ENCODE measurements at places on chromosomes 7 and 10.

- DNase-seq: no peak
These were observed 1.1 kb downstream of the AHR start for GRCh38 chr7:17299483-17299991.

GRCh38 chr10:101062232-101063049 is 652 bp downstream of the KAZALD1 start:
- DNase-seq: peak; percentile 84

- DNase-seq: peak; percentile 7
These were observed 850.9 kb downstream of the LRMDA start for GRCh38 chr10:76282061-76283025.

DNA sequence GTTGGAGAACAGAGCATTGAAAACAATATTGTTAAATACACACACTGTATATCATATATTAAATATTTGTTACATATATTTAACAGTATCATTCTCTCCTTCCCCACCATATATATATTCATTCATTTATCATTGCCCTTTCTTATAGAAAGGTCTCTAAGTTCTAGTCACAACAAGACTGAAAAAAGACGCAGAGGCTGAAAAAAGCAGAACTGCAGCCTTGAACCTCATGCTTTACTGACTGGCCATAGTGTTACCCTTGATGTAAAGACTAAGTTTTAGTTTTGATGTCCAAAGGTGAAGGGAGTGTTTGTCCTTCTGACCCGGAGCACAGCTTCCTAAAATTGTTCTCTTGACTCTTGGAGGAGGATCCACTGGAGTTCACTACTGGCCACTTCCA is 247.9 kb downstream of the PTEN start:
- DNase-seq: no peak

DNA sequence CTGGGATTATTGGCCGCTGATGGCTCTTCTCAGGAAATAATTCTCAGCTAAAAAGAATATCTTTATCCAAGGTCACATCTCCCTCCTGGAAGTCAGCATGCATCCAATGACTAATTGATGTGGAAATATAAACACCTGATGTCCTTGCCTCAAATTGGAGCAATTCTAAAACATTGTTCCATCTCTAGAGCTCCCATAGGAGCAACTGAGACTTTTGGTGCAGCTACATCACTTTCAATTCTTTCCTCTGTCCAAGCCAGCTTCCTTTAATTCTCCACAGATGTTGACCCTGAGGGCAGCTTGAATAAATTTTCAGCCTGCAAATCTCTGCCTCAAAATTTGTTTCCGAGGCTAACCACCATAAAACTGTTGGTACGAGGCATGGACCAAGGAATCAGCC is 43.9 kb upstream of the KCND2 start:
- no peak for DNase-seq

DNA sequence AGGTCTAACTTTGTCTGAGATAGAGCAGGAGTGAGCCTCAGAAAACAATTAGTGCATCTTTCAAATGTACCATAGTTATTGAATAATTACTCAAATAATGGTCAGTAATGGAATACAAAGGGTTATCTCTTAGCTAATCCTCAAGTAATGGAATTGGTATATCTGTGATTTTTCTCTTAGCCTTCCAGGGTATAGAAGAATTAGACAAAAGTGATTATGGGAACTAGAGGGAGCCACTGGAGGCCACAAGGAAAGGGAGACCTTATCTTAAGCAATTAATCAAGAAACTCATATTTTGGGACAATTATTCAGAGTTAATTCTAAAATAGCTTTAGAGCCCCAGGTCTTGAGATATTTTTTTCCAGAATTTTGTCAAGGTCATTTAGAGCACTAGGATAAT is 110.0 kb upstream of the GATA3 start:
- DNase-seq: no peak

GRCh38 chr10:110425684-110426293 is 71.9 kb upstream of the DUSP5 start:
- DNase-seq: no peak

DNA sequence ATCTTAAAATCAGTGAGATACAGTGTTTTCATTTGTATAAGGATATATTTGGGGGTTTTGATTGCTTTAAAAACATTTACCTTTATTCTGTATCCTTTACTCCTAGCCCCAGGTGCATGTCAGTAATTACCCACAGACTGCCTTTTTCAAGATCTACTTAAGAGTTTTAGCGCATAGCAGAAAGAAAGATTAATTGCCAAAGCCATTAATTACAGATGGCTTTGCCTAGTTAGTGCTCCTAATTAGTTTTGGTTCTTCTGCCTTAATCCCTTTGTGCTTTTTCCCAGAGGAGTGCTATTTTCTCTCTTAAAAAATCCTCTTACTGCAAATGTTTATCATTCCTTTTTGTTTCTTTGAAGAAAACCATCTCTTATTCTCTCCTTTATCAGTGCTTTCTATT is 122.8 kb downstream of the MAPK8 start:
- no peak for DNase-seq

DNA sequence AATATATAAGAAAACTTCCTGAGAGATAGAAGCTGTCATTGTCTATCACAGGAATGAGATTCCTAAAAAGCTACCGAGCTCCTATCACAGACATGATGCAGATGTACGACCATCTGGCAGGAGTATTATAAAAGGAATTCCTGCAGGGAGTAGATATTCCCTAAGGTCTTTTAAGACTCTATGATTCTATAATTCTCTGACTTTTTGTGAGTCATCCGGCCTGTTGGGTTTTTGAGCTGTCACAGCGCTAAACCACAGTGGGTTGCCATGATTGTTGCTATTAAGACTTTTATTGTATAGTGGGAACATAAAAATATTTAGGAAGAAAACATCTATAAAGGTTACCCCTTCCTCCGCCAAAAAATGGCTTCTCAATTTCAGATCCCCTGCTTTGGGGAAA is 223.4 kb downstream of the BMPER start:
- no peak for DNase-seq

GRCh38 chr10:79079054-79079397 is 10.3 kb downstream of the ZMIZ1 start:
- no peak for DNase-seq

GRCh38 chr7:99393355-99394187 is 14.8 kb downstream of the PDAP1 start:
- DNase-seq: no peak

GRCh38 chr7:87036985-87037384 is 22.5 kb downstream of the ELAPOR2 start:
- DNase-seq: no peak

DNA sequence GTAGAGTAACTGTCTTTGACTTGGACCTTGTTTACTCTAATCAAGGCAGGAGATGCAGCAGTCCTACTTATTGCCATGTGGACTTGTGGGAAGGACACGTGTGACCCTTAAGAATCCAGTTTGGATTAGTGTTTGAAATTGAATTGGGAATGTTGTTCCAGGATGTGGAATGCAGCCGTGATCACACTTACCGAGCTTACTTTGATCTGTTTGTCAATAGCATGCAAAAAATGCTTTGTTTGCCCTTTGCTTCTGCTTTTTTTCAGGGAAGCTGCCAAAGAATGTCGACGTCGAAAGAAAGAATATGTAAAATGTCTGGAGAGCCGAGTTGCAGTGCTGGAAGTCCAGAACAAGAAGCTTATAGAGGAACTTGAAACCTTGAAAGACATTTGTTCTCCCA is 84.7 kb downstream of the CREM start:
- peak; percentile 20 for DNase-seq

DNA sequence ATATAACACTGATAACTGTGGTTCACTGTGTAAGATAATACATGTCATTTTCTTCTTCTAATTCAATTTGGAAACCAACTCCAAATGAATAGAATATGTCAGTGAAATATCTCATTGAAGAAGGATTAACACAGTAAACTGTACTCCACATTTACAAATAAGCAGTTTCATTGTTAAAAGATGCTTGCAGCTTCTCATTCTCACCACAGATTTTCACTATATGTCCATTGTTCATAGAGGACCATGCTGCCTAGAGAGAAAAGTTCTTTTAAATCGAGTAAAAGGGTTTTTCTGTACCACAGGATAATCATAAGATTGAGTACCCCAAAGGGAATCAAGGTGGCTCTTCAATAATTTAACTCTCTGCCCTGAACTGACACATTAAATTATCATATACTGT is 165.5 kb downstream of the LRRN3 start:
- DNase-seq: peak; percentile 81

DNA sequence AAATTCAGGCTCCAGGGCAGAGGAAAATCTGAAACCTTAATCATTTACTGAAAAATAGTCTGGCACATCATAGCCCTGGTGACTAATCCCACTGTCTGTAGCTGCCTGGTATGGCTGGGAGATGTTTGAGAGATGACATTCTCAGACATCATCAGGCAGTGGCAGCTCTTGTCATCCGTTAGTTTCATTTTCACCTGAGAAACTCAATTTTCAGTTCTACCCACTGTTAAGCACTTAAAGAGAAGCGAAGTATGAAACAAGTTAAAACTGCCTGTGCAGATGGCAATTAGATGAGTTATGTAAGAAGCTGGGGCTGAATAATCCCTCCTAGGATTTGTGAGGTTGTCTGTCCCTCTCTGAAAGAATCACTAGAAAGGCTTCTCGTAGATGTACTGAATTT is 150.2 kb downstream of the NSUN6 start:
- no peak for DNase-seq

- DNase-seq: no peak
These were observed 5.4 kb downstream of the AGFG2 start for GRCh38 chr7:100544386-100544785.

DNA sequence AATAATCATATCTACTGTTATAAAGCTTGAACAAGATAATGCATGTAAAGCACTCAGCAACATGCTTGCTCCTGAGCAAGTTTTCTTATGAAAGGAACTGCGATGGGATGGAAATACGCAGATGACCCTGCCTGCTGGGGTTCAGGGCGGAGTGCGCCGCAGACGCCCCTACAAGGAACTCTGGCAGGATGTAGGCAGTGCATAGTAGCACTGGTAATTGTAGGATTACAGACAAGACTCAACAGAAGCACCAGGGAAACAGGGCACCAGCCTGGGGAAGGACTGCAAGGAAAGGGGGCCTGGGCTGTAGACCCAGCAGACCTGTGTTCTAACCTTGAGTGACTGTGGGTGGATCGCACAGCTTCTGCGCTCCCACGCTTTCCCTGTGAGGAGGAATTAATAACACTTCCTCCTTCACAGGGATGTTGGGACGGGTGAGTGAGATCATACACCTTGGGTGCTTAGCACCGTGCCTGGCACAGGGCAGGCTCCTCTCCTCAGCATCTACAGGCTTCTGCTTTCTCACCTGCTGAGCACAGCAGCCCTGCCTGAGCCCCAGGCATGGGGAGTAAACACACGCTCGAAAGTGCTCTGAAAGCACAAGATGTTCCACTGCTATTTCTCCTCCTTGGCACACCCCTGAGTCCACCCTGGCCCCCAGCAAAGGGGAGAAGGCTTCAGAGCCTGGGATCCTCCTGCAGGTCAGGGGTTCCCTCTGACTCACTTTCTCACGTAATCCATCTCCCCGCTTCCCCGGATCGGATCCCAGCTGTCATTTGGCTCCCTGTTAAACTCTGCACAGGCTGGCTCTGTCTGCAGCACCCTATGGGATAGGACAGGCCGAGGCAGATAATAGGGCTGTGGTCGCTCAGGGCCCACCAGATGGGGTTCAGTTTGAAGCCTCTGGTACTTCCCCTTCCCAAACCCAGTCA is 19.2 kb downstream of the ITPRIP start:
- DNase-seq: no peak

- DNase-seq: no peak
These were observed 85.4 kb downstream of the FAM13C start for GRCh38 chr10:59276919-59277318.

GRCh38 chr7:109111086-109111485 is 541.4 kb downstream of the DNAJB9 start:
- no peak for DNase-seq

DNA sequence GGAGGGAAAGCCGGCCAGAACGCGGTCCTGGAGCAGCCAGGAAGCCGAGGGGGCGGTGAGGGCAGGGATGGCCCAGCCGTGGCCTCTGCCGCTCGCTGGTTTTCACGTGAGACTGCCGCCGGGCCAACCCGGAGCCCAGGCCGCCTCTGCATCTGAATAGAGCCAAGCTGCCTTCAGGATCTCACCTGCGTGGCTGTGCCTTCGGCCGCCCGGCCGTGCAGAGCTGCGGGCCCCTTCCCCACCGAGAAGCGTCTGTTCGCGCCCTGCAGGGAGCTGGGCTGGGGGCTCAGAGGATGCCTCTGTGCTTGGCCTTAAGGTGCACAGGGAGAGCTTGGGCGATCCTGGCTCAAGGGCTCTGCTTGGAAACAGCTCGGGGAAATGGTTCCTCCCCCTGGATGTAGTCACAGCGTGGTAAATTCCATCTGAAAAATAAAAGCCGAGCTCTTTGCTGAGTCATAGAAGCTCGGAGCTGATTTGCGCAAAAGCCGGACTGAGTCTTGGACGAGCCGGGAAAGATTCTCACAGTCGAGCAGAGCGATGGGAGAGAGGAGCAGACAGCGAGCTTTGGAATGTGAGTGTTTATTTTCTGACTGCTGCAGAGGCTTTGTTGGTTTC is at the start of gene JAKMIP3:
Gene JAKMIP3, plus strand, starts transcription at position 456 of the 615 bp plus-strand sequence. CDS start 38,863 bp downstream, outside the sequence.
- peak; percentile 55 for DNase-seq
